IMR-90 (cell line): ENCODE measurements at places on chromosomes 7 and 10. TPM values are rescaled to one million over a fixed set of nuclear protein-coding genes. Genes with fewer than 3 reads are reported as not detected.

Gene SORCS3
- not detected in 2 replicates for total RNA-seq

Gene SAMD9
- total RNA-seq = 9.5 and 15.6 TPM in 2 replicates

Gene NRP1
- total RNA-seq = 191 and 227 TPM in 2 replicates

Gene CTAGE4
- total RNA-seq = not detected in 2 replicates

Gene MRC1
- not detected in 2 replicates for total RNA-seq
